ENCODE measurements at places on chromosomes 4 and X.
A peak's percentile ranks its signal among the peaks of the same experiment; 100 is the strongest.

DNA sequence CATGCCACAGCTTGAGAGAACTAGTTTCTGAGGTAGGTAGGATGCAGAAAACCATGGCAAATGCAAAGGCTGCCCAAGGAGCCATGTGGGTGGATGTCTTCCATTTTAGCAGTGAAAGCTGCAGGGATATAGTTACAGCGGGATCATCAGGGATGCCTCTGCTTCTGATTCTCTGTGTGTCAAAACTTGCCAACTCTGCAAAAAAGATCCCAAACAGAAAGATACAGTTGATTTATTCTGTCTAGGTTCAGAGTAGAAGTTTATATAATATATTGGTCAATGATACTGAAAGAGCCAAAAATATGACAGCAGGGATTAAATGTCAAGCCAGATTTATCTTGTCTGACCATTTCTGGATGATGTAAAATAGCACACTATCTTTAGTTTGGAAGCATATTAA, 42.4 kb upstream of the SFRP2 start:
- no peak for DNase-seq

DNA sequence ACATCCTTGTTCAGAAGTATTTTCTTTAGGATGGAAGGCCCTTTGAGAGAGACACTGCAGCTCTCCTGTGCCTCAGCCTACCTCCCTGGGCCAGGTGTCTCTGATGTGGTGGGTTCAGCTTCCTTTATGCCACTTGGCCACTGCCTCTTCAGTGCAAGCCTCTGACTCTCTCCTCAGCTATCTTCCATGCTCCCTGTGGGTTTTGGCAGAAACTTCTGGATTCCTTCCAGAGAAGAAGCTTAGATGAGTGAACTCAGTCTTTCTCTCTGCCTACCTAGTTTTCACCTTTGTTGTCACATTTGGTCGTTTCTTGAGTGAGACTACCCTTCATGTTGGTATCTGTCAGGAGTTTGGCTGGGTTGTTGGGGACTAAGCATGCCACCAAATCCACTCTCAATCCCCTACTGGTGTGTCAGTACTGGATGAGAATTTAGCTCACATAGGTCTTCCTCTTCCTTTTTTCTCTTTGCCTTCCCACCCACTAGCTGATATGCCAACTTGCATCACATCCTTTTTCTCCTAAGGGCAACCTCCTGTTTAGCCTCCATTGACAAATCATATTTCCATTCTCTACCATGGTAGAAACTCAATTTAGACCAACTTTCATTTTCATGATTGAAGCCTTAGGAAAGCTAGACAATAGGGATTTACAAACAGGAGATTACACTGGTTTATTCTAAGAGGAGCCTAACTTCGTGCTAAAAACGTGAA, 32.0 kb downstream of the IL15 start:
- peak; percentile 27 for DNase-seq

GRCh38 chr4:156634612-156635011, 337.0 kb downstream of the PDGFC start:
- DNase-seq: no peak

GRCh38 chr4:48194971-48195370, 60.9 kb upstream of the TXK start:
- no peak for DNase-seq

DNA sequence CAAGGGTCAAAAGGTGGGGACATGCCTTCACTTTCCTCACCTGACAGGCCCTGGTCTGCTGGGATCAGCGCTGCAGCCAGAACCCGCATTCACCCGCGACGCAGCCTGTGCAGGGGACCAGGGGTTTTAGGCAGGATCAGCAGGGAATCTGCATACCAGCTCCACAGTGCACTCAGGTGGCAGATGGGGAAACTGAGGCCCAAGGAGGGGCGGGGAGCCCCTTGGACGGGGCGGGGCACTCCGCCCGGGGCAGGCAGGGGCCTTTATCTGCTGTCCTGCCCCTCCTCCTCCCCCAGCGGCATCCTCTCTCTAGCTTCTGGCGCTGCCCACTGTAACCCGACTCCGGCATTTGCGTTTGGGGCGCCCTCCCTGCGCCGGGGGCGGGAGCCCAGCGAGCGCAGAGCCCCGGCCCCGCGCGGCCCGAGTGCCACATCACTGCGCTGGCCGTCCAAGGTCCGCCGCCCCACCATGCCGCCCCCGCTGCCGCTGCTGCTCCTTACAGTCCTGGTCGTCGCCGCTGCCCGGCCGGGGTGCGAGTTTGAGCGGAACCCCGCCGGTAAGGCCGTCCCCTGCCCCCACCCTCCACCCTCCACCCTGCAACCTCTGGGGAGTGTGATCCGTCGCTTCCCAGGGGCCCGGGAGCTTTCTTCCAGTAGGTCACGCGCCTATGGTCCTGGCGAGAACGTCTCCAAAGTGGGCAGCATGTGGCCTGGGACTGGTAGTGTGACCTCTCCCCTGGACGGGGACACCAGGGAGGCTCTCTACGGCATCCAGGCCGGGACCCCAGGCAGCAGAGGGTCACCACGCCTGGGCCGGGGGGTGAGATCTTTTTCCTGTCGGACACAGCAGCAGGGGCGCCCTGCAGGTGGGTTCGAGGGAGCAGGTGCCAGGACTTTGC, at the start of gene CPZ:
CPZ (plus strand) TSS at position 400 of the 898 bp plus-strand sequence; CDS start at position 469, 69 bp downstream.
- DNase-seq: peak; percentile 39

GRCh38 chrX:69524781-69525363, 20.7 kb downstream of the NALF2 start:
- DNase-seq: no peak

GRCh38 chr4:37040816-37041215, 203.7 kb upstream of the NWD2 start:
- no peak for DNase-seq

DNA sequence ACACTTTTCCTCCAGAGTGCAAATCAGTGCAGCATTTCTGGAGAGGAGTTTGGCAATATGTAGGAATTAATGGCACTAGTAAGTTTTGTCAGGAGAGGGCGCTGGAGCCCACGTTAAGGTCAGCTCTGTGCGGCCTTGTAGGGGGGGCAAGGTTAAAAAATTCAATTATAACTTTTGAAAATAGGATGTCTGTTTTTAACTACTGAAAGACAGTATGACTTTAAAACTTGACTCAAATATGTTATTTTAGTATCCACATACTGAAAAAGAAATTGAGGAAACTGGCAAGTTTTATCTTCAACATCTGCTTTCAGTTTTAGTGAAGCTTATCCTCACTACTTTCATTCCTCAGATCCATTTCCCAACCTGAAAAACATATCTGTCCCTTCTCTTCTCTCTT, 30.9 kb upstream of the HSD17B13 start:
- DNase-seq: peak; percentile 56

- no peak for DNase-seq
Measured at GRCh38 chr4:177461606-177462005, 19.4 kb upstream of the AGA start.

- no peak for DNase-seq
Measured at GRCh38 chrX:53321230-53321942, 40.0 kb upstream of the IQSEC2 start.

DNA sequence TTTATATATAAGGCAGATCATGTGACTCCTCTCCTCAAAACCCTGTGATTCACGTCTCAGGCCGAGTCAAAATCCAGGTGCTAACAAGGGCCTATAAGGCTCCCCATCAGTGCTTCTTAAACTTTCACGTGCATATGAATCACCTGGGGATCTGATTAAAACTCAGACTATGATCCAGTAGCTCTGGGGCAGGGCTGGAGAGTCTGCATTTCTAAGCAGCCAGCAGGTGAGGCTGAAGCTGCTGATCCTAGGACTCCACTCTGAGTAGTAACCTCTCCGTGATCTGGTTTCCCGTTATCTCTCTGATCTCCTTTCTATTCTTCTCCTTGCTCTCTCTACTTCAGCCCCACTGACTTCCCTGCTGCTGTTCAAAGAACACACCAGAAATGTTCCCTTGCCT, 252.4 kb upstream of the RPS6KA3 start:
- DNase-seq: no peak

- DNase-seq: peak; percentile 65
Measured at GRCh38 chr4:7647600-7648543, 213.1 kb upstream of the PSAPL1 start.

DNA sequence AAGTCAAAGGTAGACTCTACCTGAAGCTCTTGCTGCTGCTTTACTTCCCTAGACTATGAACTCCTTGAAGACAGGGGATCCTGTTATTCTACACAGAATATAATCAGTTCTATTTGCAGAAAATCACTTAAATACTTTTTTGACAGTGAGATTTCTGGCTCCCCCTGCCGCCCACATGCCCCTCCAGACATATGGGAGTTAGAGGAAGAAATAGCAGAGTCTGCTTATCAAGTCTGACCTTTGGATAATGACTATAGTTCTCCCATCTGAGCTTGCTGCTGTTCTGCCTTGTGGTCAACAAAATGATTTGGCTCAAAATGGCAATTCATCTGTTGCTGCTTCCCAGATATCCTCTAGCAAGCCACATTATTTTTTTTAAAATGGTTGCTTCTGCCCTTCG, 101.1 kb downstream of the ENOX2 start:
- DNase-seq: no peak

DNA sequence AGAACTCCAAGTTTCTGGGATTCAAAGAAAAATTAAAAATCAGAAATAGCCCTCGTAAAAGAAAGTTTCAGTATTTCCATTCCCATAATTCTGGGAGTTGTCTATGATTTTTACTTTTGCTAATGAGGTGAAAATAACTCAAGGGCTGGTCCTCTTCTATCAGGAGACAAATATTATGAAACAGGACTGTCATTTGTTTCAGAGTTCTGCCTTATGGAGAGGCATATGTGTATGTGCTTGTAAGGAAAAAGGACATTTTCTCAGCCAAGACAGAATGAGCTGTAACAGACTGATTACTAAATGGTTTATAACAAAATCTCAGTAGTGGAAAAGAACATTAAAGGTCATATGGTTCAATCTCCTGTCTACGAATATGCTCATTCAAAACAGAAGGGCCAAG, 59.0 kb upstream of the TAB3 start:
- DNase-seq: no peak

- DNase-seq: peak; percentile 42
Measured at GRCh38 chr4:15396157-15396800, 31.6 kb upstream of the C1QTNF7 start.

GRCh38 chr4:69835766-69836165, 24.2 kb downstream of the SULT1E1 start:
- DNase-seq: no peak

GRCh38 chr4:1800805-1801204, 7.7 kb downstream of the FGFR3 start:
- no peak for DNase-seq

- peak; percentile 76 for DNase-seq
Measured at GRCh38 chr4:122922877-122923511, 597 bp upstream of the NUDT6 start.

GRCh38 chr4:768995-769394, 56.9 kb downstream of the CPLX1 start:
- DNase-seq: no peak

DNA sequence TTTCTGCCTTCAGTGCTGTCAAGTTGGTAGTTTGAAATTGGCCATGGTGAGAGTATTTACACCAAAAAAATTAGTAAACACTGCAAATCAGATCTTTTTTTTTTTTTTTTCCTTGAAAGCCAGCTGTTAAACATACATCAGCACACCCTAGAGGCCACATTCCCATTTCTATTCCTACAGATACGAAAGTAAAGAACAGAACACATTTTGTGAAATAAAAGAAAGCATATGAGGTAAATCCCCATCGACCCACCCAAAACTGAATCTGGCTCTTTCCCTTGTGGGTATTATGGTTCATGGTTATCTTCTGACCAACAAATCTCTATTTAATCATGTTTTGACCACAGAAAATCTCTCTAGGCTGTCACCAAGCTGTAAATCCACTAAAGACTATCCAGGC, 41.8 kb upstream of the AP1AR start:
- peak; percentile 20 for DNase-seq

DNA sequence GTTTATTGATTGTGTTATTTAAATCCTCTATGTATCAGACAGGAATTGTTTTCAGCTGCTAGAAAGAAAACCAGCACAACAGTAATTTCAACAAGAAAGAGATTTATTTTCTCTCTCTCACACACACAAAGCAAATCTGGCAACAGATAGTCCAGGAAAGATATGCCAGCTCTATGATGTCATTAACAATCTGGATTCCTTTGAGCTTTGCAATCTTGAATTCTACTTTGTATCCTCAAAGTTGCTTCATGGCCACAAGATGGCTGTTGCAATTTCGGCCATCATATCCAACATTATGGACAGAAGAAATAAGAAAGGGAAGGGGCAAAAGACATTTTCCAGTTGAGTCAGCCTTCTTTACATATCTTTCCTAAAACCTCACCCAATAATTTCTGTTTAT, 19.8 kb upstream of the FMR1 start:
- peak; percentile 49 for DNase-seq

DNA sequence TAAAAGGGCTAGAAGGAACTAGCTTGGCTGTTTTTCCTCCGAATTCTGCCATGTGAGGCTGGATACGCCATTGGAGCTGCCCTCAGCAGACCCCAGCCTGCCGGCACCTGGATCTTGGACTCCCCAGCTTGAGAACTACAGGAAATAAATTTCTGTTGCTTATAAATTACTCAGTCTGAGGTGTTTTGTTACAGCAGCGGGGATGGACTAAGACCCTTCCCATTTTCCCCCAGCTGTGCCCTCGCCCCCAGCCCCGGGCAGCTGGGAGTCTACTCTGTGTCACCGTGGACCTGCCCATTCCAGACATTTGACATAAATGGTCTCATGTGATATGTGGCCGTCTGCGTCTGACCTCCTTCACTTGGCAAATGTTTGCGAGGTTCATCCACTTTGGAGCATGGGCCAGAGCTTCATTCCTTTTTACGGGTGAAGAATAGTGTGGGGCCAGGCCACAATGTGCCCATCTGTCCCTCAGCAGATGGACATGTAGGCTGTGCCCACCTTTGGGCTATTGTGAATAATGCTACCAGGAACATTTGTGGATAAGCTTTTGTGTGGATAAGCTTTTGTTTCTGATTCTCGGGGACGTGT, 30.7 kb upstream of the SPON2 start:
- DNase-seq: no peak

- no peak for DNase-seq
Measured at GRCh38 chr4:168693750-168694490, 197.1 kb downstream of the PALLD start.

- no peak for DNase-seq
Measured at GRCh38 chr4:124386648-124387047, 325.9 kb downstream of the ANKRD50 start.

- DNase-seq: peak; percentile 52
Measured at GRCh38 chrX:68462653-68463052, 29.4 kb upstream of the OPHN1 start.

- no peak for DNase-seq
Measured at GRCh38 chr4:37503261-37503660, 182.9 kb downstream of the RELL1 start.

DNA sequence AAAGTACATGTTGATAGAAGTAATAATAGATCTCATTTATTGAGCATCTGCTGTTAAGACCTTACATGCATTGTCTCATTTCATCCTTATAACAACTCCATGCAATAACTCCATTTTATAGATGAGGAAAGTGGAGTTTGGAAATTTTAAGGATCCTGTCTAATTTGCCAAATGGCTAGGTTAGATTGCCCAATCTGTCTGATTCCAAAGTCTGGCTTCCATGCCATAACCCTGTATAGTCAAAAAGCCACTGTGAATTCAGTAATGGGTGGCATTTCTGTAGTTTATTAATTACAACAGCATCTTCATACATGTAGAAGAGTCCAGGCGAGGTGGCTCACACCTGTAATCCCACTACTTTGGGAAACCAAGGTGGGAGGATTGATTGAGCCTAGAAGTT, 8.8 kb upstream of the ELOVL6 start:
- no peak for DNase-seq

- DNase-seq: peak; percentile 77
Measured at GRCh38 chr4:88660446-88661294, 37.0 kb downstream of the NAP1L5 start.

GRCh38 chr4:94660614-94661013, 97.1 kb upstream of the BMPR1B start:
- DNase-seq: no peak

GRCh38 chr4:147821555-147821954, 89.7 kb downstream of the ARHGAP10 start:
- DNase-seq: no peak
